ENCODE measurements at places on chromosomes 7 and 10.

- DNase-seq = no peak
Measured at GRCh38 chr10:131094527-131095312, 216.8 kb downstream of the TCERG1L start.

DNA sequence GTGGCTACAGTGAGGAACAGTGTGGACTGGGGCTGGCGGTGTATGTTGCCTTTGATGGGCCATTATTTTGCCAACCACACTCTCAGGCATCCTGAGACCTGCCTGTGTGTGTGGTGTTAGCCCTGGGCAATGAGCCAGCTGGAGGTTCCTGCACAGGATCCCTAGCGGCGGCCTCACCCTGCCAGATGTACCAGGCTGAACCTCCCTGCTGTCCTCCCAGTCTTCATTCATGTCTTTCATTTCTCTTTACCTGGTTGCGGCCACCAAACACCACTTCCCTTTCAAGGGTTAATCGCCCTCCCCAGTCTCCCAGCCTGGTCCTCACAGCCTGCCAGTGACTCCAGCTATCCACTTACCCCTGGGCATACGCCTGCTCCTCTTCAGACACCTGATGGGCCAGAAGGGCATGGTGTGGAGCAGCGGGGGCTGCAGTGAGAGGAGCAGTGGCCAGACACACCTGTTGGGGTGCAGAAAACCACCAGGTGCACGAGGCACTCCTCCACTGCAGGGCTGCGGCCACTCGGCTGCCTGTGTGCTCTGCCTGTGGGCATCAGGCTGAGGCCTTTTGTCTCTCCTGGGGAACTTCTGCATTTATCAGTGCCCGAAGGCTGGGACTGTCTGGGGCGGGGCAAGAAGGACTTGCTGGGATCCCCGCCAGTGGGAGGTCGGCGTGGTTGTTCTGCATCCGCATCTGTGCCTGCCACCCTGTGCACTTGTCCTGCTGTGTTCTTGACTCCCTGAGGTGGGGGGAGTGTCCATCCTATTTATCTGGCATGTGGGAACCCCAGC, 111.6 kb downstream of the ARHGAP22 start:
- DNase-seq = no peak

GRCh38 chr10:100907175-100907574, 5.6 kb upstream of the SLF2 start:
- DNase-seq = no peak

- DNase-seq = no peak
Measured at GRCh38 chr7:154441811-154442210, 389.6 kb downstream of the DPP6 start.

GRCh38 chr7:41431671-41432070, 271.2 kb downstream of the INHBA start:
- DNase-seq = no peak

Measured in stimulated activated CD8-positive, alpha-beta memory T cell treated with anti-CD3 and anti-CD28 coated beads, Interleukin-7, amount 100 ng/mL, for 24 hours (primary cell).